ENCODE measurements at places on chromosomes 5 and 9. TPM values are rescaled to one million over a fixed set of nuclear protein-coding genes. Genes with fewer than 3 reads are reported as not detected.

DNA sequence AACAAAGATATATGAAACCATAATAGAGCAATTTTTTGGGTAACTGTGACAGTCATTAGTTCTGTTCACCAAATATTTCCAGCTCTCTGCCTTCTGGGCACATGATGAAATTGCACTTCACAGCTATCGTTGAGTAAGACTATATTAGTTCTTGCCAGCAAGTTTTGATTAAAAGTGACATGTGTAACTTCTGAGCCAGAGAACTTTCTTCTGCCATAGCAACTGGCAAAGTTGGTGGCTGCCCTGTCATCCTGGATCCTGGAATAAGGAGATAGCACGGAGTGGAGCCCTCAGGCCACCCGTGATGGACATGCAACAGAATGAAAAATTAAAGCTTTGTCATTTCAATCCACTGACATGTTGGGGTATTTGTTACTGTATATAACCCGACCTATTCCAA lies 194.4 kb upstream of the VCAN start:
- no peak for DNase-seq

- no peak for DNase-seq
Observed at GRCh38 chr5:140286424-140286823, 16.5 kb downstream of the PFDN1 start.

GRCh38 chr5:104891596-104891995 lies 1329.0 kb upstream of the NUDT12 start:
- DNase-seq: no peak

NRG2 gene
- total RNA-seq: not detected

GRCh38 chr9:78365748-78366697 lies 69.1 kb downstream of the PSAT1 start:
- DNase-seq: no peak

DIPK1B gene
- total RNA-seq: 293 TPM

CDX1 gene
- 0.59 TPM for total RNA-seq

KCTD16 gene
- total RNA-seq: 0.44 TPM

- DNase-seq: no peak
Observed at GRCh38 chr9:13674926-13675637, 395.6 kb upstream of the MPDZ start.

GRCh38 chr9:134602547-134603362 lies 38.8 kb upstream of the COL5A1 start:
- DNase-seq: peak; percentile 3

PRR16 gene
- total RNA-seq: not detected

GRCh38 chr5:21931116-21931515 lies 922.0 kb downstream of the CDH12 start:
- DNase-seq: no peak

- DNase-seq: no peak
Observed at GRCh38 chr9:93305497-93306020, 121.6 kb downstream of the WNK2 start.

RPL7A gene
- 2,006 TPM for total RNA-seq

- no peak for DNase-seq
Observed at GRCh38 chr5:59789197-59789596, 104.3 kb downstream of the PDE4D start.

PCAT7 gene
- 1.3 TPM for total RNA-seq

G3BP1 gene
- 213 TPM for total RNA-seq

- DNase-seq: no peak
Observed at GRCh38 chr5:17663182-17663581, 28.9 kb downstream of the TAF11L14 start.

- DNase-seq: no peak
Observed at GRCh38 chr9:132756214-132756845, 86.1 kb downstream of the GTF3C4 start.

TNC gene
- 10.1 TPM for total RNA-seq

GRCh38 chr5:51987239-51987638 lies 604.0 kb downstream of the ISL1 start:
- no peak for DNase-seq

IFNA7 gene
- not detected for total RNA-seq

PPP2CA gene
- 146 TPM for total RNA-seq

DNA sequence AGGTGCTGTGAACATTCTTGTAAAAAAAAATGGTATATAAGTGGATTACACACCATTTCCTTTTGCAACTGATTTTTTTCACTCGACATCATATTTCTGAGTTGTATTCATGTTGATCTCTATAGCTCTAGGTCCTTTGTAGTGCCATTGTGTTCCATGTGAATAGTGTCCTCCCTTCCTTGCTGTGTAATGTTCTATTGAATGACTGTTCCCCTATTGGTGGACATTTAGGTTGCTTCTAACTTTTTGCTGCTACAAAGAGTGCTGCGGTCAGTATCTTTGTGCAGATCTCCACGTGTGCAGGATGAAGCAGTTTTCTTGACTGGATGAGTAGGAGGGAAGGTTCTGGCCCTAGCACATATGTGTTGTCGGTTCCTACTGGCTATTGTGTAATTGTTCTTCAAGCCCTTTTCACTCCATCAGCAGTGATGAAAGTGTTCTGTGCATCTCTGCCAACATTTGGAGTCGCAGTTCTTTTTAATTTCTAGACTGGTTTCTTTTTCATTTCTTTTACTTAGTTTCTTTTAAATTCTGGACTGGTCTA lies 20.2 kb downstream of the DAB2IP start:
- DNase-seq: no peak

GRCh38 chr5:143180751-143181150 lies 222.7 kb downstream of the NR3C1 start:
- DNase-seq: no peak

ZNF483 gene
- 24.0 TPM for total RNA-seq

DNA sequence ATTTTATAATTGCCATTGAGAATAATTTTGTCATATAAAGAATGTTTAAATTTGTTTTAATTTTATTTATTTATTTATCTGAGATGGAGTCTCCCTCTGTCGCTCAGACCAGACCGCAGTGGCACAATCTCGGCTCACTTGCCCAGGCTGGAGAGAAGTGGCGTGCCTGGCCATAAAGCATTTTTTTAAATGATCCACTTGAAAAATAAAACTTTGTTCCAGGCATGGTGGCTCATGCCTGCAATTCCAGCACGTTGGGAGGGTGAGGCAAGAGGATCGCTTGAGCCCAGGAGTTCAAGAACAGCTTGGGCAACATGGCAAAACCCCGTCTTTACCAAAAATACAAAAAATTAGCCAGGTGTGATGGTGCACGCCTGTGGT lies 2.1 kb upstream of the SIT1 start:
- DNase-seq: no peak

- DNase-seq: no peak
Observed at GRCh38 chr5:126461838-126462237, 38.6 kb downstream of the GRAMD2B start.

CDO1 gene
- total RNA-seq: 2.9 TPM

Measured in endothelial cell (in vitro differentiated cells).